Cardiac atrium fibroblast (primary cell): ENCODE measurements at places on chromosomes 5 and 9. TPM values are rescaled to one million over a fixed set of nuclear protein-coding genes. Genes with fewer than 3 reads are reported as not detected.

The ENC1 gene
- 46.2 and 99.3 TPM in 2 replicates for total RNA-seq

The GZMA gene
- not detected in 2 replicates for total RNA-seq

The IRX1 gene
- total RNA-seq: 3.4 TPM in 1 of 2 replicates, not detected in the other

The CAPSL gene
- total RNA-seq: not detected in 2 replicates

The SLC34A3 gene
- not detected in 2 replicates for total RNA-seq

The ZDHHC11B gene
- total RNA-seq: not detected in 2 replicates
